AG09319 (cell line): ENCODE measurements at places on chromosomes 5 and 9.

DNA sequence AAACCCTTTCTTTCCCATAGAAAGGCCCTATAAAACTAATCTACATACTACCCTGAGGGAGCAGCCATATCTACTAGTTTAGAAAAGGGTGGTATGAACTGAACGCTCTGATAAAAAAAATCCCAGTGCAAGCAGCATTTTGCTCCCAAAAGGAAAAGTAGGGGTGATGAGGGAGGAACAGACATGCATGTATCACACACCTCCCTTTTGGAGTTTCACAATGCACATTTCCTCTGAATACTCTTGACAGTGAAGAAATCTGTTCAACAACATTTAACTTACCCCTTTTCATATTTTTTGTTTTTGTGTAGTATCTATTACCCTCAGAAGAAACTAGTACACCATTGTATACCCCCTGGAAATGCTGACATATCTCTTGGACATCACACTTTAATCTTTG is 411.4 kb downstream of the MAT2B start:
- DNase-seq = no peak

- DNase-seq = peak; percentile 72
These were observed 159.7 kb downstream of the MUSK start for GRCh38 chr9:110828264-110828663.

DNA sequence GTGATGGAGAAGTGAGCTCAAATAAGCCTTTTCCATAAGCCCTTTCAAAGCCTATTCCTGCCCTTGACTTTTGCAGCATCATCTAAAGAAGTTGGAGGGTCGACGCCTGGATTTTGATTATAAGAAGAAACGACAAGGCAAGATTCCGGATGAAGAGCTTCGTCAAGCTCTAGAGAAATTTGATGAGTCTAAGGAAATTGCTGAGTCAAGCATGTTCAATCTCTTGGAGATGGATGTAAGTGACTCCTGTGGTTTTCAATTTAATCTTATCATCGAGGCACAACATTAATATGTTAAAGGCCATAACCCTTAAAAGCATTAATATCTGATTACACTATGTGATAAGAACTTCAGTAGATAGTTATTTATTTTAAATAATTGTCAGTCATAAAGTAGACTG is 210.4 kb downstream of the SH3GL2 start:
- DNase-seq = no peak

GRCh38 chr5:73437777-73438644 is 10.6 kb downstream of the FOXD1 start:
- DNase-seq = no peak

DNA sequence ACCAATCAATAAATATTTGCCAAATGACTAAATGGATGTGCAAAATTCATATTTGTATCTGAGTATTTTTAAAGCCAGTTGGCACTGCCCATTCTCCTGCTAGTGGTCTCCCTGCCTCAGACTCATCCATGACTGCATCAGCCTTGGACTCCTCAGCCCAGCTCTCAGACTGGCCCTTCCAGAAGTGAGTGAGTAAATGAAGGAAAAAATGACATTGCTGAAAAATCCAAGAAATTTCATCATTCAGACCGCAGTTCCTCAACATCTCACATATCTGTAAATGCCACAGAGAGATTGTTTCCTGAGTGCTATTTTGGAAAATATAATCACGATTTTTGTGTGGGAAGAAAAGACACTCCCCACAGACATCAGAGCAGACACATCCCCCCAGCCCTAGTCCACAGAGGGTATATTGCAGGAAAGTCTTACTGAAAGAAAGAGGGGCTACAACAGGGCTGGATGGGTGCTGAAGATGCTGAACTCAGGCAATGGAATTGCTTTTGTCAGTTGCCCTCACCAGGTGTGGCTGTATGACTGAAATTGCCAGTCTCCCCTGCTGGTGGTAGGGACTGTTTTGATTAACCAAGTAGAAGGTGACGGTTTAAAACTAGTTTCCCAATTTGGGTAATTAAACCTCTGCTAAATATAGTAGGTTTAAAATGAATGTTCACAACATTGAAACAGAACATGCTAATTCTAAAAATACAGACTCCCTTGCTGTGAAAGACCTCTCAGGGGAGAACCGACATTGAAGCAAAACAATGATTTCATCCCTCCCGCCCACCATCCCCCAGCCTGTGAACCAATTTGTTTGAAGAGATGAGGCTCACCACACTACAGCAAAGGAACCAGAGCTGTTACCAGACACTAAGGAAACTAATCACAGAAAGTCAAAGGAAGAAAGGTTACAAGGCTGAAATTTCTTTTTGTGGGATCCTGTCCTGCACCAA is 158.8 kb downstream of the DEPDC1B start:
- peak; percentile 7 for DNase-seq

DNA sequence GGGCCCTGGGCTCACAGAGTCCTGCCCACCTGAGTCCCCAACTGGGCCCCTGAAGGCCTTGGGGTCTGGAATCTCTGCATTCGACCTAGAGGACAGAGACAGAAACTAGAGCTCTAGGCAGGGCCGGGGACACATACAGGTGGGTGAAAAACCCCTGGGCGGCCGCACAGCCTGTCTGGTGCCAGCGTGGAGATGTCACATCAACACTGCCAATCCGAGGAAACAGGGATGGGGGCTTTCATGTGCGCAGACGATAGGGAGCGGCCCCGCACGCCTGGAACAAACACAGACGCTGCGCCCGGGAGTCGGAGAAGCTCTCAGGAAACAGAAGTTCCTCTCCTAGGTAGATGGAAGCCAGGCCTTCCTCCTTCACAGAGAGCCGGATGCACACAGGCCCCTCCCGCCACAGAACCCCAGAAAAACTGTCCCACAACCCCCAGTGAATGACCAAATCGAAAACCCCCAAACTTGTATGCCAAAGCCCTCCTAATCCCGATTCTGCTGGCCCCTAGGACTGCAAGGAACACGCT is 1.8 kb downstream of the GRM6 start:
- no peak for DNase-seq

DNA sequence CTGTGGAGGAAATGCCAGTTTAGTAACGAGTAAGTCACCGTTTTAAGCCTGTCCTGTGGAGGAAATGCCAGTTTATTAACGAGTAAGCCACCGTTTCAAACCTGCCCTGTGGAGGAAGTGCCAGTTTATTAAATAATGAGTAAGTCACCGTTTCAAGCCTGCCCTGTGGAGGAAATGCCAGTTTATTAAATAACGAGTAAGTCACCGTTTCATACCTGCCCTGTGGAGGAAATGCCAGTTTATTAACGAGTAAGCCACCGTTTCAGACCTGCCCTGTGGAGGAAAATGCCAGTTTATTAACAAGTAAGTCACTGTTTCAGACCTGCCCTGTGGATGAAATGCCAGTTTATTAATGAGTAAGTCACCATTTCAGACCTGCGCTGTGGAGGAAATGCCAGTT is 18.9 kb upstream of the PDCD6 start:
- no peak for DNase-seq

- DNase-seq = no peak
These were observed 112.9 kb downstream of the CAMK4 start for GRCh38 chr5:111337133-111337532.

- no peak for DNase-seq
These were observed 396.1 kb upstream of the PAPPA start for GRCh38 chr9:115757461-115757860.
